ENCODE measurements at places on chromosomes 7 and 10. TPM values are rescaled to one million over a fixed set of nuclear protein-coding genes. Genes with fewer than 3 reads are reported as not detected.

IFIT1B gene
- total RNA-seq: not detected

PNLIP gene
- not detected for total RNA-seq

CALML3 gene
- not detected for total RNA-seq

NEURL1 gene
- 1.1 TPM for total RNA-seq

DNA sequence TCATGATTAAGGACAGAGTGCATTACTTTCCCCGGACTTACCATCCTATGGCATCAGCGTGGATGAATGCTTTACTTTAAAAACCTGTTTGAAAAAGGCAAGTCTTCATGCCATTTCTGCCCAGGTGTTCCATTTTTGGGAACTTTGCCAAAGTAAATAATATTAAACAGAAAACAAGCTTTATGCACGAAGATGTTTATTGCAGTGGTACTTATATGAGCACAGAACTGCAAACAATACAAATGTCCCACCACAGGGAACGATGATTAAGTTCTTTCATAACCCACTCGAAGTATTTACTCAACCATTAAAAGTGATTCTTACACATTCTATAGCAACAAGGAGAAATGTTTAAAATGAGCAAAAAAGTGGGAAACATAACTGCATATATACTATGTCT is 109.7 kb upstream of the GDF10 start:
- no peak for DNase-seq

- DNase-seq: no peak
These were observed 163.6 kb downstream of the CAMK1D start for GRCh38 chr10:12513003-12513365.

GRCh38 chr7:48617993-48618392 is 306.4 kb upstream of the CDC14C start:
- no peak for DNase-seq

DNA sequence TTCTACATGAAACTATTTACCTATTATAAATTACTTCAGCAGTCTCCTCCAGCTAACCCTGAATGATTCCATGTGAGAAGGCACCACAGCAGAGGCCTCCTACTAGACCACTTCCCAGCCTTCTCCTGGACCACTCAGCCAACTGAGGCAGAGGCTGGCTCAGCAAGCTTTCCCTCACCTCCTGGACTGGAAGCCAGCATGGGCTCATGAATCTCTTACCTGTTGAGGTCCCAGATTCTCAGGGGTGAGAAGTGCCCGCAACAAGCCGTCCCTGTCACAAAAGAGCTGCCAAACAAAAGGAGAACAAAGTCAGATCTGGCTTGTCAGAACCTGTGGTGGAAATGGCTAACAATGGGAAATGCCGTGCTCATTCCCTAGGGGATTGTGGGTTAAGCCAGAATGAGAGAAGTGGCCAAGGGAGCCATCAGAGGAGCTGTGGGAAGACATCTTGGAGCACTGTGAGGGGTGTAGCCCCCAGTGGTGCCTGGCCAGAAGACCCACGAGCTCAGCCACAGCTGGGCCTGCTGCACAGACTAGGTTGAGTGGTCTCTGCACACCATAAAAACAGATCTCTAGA is 36.5 kb downstream of the DPCD start:
- no peak for DNase-seq

All from T-helper 17 cell (primary cell).